ENCODE measurements at places on chromosomes 11 and 22. TPM values are rescaled to one million over a fixed set of nuclear protein-coding genes. Genes with fewer than 3 reads are reported as not detected.

GRCh38 chr11:63635762-63636465 lies 21.7 kb upstream of the PLAAT3 start:
- peak; percentile 63 for DNase-seq

GRCh38 chr11:122882857-122883645 lies 492 bp downstream of the JHY start:
- DNase-seq = no peak

DNA sequence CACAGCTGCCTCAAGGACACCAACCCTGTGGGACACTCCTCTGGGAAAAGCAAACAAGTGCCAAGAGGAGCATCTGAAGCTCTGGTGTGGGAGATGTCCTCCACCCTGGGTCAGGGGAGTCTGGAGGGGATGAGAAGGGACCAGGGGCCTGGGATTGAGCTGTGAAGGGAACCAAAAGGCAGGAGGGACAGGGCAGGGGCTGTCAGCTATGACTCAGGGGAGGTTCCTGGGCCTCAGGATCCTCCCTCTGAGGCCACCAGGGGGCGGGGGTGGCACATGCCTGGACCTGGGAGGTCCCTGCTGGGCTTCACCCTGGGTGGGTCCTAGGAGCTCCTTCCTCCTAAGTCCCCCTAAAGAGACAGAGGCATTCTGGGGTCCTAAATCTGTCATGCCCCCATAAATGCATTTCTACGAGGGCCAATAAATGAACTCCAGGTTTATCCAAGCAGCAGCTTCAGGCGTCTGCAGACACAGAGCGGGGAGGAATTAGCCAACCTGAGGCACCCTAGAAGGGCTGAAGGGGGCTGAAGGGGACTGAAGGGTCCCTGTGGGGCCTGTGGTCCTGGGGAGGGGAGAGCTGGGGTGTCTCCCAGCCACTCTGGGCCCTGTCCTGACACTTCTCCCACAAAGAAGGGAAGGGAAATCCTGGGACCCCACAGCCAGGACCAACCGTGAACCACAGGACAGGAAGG lies 31.9 kb upstream of the IGLL5 start:
- no peak for DNase-seq

The TUBA8 gene
- total RNA-seq = 67.1 TPM

DNA sequence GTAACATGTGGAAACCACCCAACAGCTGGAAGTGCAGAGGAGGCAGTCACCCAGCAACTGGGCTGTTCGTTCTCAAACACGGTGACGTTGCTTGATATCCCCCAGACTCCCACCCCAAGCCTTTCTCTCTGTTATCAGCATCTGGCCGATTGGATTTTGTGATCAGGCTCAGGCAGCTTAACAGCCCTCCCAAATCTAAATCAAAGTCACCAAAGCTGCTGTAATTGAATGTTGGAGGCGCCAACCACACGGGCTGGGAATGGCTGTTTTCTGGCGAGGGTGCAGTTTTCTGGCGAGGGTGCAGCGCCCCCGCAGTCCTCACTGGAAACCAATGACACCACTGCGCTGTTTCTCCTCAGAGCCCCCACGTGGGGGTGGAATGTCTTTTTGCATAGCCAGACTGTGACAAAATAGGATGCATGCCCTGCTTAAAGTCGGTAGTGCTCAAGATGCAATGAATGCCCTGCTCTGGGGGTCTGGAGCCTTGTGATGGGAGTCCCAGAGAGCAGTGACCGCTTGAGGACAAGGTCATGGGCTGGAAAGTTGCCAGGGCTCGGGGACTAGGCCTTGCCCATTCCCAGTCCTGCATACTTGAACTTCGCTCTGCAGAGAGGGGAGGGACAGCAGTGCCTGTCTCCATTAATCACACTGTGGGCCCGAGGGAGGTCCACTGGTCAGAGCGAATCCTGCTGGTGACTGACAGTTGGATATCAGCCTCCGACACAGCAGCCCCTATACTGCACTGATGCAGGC lies 105.3 kb downstream of the MORC2 start:
- DNase-seq = no peak

DNA sequence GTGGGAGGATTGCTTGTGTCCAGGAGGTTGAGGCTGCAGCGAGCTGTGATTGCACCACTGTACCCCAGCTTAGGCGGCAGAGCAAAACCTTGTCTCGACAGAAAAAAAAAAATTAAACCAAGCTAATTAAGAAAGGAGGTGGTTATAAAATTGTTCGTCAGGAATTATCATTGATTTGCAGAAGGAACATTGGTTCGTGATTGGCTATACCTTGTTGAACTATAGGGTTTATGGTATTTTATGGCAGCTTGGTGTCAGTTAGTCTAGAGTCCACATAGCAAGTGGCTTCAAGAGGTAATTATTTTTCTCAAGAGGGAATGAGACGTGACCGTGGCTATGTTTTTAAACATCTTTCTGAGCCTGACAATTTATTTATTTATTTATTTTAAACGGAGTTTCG lies 11.5 kb upstream of the TMEM216 start:
- DNase-seq = no peak

- no peak for DNase-seq
Observed at GRCh38 chr11:34997952-34998528, 81.6 kb downstream of the PDHX start.

The HBG2 gene
- not detected for total RNA-seq

The OOSP1 gene
- not detected for total RNA-seq

GRCh38 chr11:92752122-92752521 lies 217.3 kb upstream of the MTNR1B start:
- no peak for DNase-seq
